MG63 (cell line): ENCODE measurements at places on chromosomes 1 and 21. TPM values are rescaled to one million over a fixed set of nuclear protein-coding genes. Genes with fewer than 3 reads are reported as not detected.

DNA sequence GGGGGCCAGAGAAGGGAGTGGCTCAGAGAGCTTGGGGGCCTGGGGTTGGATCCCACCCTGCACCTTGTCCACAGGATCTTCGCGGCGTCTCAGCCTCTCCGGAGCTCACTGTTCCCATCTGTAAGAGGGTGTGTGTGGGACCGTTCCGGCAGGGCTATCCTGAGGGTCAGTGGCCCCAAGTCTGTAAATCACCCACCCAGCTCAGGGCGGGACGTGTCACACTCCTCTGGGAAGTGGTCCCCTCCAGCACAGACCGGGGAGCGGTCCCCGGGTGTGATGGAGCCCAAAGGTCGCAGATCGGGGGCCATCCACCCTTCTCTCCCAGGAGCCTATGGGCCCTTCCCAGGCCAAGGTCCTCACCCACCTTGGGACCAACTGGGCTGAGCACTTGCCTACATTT, 40.0 kb downstream of the KCNAB2 start:
- DNase-seq, result no peak

GRCh38 chr21:44439211-44439600, 16.1 kb upstream of the LRRC3 start:
- DNase-seq, result no peak

DNA sequence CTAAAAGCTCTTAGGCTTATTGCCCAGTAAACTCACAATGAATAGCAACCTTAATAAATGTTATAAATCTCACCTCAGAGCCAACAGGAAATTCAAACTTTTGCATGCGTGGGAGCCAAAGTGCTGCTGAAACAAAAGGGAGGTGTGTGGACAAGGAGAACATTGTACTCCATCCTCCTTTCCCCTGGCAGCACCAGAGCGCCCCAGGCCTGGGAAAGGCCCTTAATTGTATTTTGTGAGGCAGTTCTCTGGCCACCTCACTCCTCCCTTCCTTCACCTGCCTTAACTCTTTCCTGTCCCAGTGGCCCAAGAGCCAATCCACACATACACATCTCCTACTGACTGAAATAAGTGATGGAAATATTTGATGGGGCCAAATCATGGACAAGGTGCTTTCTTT, 648.5 kb downstream of the LMO4 start:
- DNase-seq, result no peak

DNA sequence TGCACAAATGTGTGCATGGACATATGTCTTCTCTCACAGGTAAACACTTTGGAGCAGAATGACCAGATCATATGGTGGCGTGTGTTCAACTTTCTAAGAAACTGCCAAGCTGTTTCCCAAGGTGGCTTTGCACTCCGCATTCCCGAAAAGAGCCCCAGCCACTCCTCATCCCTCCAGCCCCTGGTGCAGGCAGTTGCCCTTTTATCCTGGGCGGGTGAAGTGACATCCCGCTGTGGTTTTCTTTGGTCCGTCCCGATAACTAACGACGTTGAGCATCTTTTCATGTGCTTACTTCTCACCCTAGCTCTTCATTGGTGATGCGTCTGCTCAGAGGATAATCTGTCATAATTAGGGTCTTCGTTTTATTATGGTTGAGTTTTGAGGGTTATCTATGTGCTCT, 612.5 kb downstream of the MATN1 start:
- no peak for DNase-seq

GRCh38 chr1:109477821-109478220, 5.9 kb upstream of the ATXN7L2 start:
- no peak for DNase-seq

DNA sequence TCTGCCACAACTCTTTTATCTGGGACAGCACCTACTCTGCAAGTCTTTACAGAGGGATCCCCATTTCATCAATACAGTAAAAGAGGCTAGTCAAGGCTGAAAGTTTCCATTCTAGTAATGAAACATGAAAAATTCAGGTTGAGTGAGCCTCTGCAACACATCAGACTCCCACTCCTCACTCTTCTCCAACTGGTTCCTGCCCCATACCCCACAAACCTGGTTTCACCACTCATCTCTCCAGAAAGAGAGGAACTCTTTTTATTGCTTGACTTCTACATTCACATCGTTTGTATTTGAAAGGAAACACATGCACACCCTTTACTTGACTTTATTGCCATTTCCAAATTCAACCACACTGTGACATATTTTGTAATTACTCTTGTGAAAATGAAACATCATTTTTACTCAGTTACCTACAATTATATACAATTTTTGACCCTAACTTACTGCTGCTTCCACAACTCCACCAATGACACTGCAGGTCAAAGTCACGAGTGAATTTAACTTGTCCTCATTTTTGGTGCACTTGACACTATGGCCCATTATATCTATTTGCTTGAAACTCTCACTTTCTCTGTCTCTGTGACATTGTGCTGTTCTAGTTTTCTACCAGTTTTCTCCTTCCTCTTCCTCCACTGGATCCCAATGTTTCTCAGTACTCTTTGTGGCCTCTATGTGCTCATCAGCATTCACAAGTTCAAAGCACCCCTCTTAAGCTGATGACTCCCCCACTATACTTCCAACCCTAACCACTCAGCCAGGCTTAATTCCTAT, 8.0 kb downstream of the STX6 start:
- no peak for DNase-seq

MYCL gene
- 0.07 and 0.25 TPM in 2 replicates for total RNA-seq
